ENCODE measurements at places on chromosomes 11 and 22.

DNA sequence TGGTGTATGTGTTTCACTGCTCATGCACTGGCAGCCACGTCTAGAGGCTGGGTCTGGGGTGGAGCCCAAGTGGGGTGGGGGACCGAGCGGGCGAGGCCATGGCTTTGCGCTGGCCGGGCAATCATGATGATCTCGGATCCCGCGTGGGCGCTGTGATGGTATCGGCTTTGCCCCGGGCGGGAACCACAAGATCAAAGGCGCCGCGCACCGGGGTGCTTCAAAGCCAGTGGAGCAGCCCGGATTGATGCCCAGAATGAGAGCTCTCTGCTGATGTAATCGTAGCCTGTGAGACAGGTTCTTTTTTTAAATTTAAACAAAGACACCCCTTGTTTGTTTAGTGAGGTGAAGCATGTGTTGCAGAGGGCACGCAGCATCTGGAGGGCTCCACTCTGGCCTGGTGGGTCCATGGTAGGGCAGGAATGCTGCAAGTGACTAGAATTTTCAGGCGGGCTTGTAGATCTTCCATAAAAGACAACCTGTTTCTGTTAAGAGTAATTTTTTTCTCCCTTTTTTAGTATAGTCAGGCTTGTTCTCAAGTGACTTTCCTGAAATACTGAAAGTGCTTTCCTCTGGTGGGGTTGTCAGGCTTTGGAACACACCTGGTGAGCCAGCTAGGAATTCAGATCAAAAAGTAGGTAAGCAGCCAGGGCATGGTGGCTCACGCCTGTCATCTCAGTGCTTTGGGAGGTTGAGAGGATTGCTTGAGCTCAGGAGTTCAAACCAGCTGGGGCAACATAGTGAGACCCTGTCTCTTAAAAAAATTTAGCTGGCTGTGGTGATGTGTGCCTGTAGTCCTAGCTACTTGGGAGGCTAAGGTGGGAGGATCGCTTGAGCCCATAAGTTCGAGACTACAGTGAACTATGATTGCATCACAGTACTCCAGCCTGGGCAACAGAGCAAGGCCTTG is 40.7 kb downstream of the ZNRF3 start:
- DNase-seq = no peak

DNA sequence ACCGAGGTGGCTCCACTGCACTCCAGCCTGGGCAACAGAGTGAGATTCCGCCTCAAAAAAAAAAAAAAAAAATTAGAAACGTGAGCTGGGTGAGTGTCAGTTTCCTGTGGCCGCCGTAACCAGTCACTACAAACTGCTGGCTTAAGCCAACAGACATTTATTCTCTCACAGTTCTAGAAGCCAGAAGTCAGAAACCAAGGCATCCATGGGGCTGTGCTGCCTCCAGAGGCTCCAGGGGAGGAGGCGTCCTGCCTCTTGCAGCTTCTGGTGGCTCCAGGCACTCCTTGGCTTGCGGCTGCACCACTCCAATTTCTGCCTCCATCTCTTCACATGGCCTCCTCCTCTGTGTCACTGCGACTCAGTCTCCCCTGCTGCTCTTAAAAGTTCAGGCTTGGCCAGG is 11.1 kb upstream of the KIAA0930 start:
- no peak for DNase-seq

DNA sequence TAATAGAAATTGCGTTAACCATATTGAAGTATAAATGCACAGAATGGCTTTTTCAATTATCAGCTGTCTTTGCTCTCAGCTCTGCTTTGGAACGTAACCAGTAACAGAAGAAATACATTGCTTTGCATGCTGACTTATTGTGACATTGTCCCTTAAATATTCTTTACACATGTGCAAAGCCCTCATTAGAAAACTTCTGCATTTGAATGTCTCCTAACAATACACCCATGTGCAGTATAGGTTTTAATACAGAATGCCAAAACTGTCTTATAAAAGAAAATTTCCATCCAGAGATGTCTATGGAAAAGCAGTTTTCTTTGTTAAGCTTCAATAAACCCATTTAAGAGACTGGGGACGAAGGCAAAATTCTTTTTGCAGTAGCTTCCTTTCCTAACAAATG is 560.3 kb upstream of the CHORDC1 start:
- DNase-seq = no peak

DNA sequence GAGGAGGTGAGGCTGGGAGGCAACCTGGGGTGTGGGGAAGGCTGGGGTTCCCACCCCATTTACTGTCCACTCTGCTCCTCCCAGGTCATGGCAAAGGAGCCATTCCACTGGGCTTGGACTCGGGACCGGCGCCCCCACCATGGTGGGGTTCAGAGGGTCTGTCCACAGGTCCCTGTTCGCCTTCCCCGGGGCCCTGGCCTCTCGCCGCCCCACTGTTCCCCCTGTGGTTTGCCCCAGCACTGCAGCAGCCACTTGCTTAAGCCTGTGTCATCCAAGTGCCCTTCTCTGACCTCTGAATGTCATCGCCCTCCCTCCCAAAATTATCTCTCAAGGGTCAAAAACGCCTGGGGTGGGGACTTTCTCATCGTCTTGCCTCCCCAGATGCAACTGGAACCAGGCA is 2.6 kb downstream of the SPDYC start:
- DNase-seq = no peak
